ENCODE measurements at places on chromosomes 2 and 18.

GRCh38 chr18:32899819-32900218 lies 127.0 kb upstream of the KLHL14 start:
- no peak for DNase-seq

DNA sequence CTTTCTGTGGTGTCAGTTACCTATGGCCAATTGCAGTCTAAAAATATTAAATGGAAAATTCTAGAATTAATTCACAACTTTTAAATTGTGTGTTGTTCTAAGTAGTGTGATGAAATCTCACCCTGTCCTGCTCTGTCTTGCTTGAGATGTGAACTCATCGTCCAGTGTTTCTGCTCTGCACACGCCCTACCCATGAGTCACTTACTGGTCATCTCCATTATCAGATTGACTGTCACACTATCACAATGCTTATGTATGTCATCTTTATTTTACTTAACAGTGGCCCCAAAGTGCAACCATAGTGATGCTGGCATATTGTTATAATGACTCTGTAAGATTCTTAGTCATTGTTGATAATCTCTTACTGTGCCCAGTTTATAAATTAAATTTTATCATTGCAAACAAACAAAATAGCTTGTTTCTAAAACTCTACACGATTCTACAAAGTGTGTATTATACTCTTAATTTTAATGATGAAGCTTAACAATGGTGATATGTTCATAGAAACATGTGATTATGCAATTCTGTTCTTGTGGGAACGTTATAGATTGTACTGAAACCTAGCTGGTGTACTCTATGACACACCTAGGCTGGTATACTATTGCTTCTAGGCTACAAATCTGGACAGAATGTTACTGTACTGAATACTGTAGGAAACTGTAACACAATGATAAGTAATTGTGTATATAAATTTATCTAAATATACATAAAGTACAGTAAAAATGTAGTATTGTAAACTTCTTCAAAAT lies 1086.8 kb upstream of the PIK3C3 start:
- DNase-seq = no peak

- no peak for DNase-seq
These were observed 89.6 kb downstream of the ZNF385B start for GRCh38 chr2:179771791-179772190.

DNA sequence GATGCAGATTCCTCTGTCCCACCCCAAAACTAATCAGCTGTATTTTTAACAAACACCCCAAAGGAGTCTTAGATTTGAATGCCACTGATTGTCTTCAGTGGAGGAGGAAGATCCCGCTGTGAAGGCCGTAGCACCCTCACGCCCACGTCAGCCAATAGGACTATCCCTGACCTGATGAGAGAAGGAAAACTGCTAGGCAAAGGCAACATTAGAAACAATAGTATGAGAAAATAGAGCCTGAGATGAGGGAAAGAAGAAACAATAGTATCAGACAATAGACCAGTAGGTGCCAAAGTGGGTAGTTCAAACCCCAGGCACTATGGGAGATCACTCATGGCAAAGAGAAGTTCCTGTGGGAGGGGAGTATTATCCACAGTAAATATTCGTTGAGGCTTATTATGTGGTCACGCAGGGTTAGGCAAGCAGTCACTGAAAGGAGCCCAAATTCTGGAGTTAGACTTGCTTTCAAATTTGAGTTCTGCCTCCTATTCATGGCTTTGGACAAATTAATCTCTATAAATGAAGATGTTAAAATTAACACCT lies 2.8 kb downstream of the PCBP1 start:
- DNase-seq = no peak

DNA sequence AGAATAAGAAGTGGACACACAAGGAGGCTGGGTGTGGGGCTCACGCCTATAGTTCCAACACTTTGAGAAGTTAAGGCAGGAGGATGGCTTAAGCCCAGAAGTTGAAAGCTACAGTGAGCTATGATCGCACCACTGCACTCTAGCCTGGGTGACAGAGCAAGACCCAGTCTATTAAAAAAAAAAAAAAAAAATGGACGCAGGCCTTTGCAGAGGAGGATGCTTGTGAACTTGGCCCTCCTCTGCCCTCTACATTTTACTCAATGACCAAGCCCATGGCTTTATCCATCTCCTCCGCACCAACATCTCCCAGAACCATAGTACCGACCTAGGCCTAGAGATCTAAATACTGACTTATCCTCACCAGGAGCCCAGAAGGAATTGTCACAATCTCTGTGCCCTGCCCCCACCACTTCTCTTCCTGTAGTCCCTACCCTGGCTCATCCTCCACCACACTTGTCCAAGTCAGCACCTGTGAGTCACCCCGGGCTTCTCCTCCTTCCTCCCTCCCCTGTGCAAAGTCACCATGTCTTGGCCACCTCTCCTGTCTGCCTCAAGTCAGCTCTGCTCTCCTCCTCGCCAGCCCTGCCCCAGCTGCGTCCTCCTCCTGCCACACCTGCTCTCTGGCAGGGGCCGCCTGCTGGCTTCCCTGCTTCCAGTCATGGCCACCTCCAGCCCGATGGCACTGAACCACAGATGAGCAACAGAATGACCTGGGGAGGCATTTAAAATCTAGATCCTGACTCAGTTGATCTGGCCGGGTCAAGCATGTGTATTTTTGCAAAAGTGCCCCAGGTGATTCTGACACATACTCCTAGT lies 35.8 kb upstream of the ASPRV1 start:
- DNase-seq = no peak

GRCh38 chr18:3726238-3726951 lies 276.4 kb downstream of the TGIF1 start:
- DNase-seq = no peak

GRCh38 chr2:238669581-238670080 lies 178.3 kb upstream of the TWIST2 start:
- DNase-seq = no peak

DNA sequence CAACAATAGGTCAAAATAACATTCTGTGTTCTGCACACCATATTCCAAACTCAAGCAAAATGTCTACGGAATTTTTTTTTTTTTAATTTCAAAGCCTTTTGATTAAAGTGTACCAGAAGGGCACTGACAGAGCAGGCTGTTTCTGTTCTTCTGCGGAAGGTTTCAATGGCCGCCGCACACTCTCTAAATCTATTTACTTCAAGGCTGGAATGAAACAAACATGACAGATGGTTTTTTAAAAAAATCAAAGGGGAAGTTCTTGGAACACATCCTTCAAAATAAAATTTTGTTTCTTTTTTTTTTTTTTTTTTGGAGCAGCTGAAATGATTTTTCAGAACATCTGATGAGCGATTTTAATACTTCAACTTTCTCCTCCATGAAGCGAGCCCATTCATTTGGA lies 259.1 kb downstream of the TXNL1 start:
- DNase-seq = no peak

GRCh38 chr18:58515175-58515775 lies 113.6 kb downstream of the ALPK2 start:
- DNase-seq = no peak

DNA sequence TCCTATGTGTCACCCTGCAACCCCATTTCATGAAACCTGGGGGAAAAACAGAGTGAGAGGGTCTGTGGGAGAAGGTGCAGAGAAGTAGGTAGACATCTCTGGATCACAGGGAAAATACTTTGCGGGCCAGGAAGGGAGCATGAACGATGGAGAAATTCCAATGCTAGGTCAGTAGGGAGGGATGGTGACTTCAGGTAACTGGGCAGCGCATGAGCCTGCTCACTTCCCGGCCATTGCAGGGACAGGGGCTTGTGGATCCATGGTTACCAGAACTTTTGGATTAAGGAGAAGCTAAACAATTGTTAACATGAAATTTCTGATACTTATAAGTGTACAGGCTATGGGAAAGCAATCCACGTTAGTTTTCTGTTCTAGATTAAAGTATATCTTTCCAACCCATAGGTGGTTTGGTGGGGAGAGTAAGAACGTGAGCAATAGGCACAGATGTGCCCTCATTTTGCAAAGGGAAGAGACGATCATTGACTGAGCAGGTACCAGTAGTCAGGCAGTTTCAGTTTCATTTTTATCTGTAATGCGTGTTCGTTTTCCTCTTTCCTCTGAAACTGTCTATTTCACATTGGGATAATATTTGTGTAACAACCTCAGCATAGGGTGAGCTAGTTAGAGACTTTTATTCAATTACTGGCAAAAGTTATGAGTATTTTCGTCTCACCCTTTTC lies 65.0 kb downstream of the NYAP2 start:
- no peak for DNase-seq

GRCh38 chr2:183105402-183106134 lies 18.7 kb upstream of the NUP35 start:
- no peak for DNase-seq

DNA sequence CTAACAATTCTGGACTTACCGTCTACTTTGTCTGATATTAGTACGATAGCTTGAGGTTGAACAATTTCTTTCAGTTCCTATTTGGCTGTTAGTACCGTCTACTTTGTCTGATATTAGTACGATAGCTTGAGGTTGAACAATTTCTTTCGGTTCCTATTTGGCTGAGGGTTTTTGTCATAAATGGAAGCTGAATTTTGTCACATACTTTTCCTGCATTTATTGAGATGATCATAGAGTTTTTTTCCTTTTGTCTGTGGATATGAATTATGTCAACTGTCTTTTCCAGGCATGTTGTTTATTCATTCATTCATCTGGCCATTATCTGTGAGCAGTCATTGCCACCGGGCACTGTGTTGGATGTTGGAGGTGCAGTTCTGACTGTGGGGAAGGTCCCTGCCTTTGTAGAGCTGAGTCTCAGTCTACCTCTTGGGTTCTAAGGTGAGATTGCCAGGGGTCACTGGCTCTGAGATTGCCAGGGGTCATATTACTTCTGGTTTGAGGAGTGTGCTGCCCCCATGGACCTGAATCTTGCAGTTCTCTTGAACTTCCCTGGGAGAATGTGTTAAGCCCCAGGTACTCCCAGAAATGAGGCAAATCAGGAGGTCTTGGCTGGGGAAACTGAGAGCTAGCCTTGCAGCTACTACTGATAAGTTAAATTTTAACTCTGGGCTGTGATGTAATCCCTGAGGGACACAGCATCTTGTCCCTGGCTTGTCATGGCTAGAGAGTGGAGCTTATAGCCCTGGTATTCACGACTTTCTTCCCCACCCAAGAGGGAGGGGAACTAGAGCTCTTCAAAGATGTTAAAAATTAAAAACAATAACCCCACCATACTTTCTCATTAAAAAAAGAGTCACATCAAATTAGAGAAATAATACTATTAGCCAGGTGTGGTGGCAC lies 89.1 kb upstream of the MBOAT2 start:
- no peak for DNase-seq

- no peak for DNase-seq
These were observed 29.4 kb upstream of the TMEM178A start for GRCh38 chr2:39636306-39636705.

GRCh38 chr2:127640082-127641072 lies 5.6 kb upstream of the GPR17 start:
- peak; percentile 54 for DNase-seq

DNA sequence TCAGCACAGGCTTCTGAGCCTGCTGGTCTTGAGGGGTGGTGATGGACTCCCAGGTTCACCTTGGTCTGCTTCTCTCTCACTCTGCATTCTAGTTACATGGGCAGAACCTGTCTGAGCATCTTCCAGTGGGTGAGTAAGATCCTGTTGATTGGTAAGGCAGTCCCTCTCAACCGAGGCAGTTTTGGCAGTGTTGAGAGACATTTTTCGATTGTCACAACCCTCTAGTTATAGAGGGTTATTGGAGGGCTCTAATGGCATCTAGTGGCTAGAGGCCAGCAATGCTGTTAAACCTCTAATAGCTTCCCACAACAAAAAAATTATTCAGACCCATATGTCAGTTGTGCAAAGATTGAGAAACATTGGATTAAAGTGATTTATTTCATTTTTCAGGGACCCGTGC lies 9.3 kb upstream of the MGAT5 start:
- no peak for DNase-seq

- no peak for DNase-seq
These were observed 453.8 kb downstream of the CDH2 start for GRCh38 chr18:27723168-27723567.

DNA sequence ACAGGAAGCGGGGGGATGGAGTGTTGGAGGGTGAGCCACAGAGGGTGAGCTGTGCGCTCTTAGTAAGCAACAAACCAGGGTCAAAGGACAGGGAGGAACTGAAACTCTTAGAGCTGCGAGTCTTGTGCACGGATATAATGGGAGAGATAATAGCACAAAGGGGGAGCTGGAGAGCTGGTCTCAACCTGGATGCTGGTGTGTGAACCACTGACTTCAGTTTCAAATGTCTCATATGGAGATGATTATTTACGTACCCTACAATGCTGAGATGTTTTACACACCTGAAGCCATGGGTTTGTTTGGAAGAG lies 35.9 kb downstream of the PTGR3 start:
- DNase-seq = no peak

GRCh38 chr2:15764683-15765011 lies 173.0 kb downstream of the DDX1 start:
- DNase-seq = no peak

DNA sequence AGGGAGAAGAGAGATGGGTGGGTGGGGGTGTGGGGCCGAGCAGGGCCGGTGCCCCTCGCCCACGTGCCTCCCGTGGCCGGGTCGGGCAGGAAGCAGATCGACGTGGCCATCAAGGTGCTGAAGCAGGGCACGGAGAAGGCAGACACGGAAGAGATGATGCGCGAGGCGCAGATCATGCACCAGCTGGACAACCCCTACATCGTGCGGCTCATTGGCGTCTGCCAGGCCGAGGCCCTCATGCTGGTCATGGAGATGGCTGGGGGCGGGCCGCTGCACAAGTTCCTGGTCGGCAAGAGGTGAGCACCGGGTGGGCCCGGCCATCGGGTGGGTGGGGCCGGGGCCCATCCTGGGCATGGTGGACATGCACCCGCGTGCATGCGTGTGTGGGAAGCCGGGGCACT lies 21.8 kb downstream of the ZAP70 start:
- DNase-seq = no peak

GRCh38 chr2:152223977-152224376 lies 48.4 kb upstream of the STAM2 start:
- DNase-seq = no peak

DNA sequence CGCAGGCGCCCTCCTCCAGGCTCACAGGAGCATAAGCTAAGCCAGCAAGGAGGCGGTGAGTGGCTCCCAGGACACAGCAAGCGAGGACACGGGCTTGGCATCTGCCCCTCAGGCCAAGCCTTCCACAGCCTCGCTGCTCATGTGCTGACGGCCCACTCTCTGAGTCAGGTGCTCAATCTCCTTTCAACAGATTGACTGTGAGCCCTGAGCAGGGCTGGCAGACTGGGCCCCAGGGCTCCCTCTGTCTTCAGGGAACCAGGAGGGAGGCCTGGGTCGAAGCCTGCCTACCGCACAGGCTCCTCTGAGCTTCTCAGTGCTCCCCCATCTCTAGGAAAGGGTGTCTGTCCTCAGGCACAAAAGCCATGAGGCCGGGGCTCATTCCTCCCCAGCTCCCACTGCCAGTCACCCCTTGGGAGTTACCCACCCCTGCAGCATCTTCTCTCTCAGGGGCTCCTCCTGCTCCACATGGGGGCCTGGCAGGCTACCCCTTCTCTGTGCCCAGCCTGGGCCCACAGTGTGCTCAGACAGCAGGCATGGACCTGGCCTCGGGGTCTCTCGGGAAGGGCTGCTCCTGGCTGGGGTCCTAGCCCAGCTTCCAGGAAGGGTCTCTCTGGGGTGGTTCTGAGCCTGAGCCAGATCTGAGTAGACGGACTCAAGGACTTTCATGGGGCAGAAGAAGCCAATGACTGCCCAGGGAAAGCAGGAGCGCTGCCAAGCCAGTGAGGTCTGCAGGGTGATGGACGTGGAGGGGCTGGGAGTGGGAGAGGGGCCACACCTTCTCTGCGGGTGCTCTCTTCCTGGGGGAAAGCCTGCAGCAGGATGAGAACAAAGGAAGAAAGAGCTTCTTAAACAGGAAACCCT lies 138.0 kb upstream of the GPC1 start:
- DNase-seq = no peak
